ENCODE measurements at places on chromosomes 1 and 21.

DNA sequence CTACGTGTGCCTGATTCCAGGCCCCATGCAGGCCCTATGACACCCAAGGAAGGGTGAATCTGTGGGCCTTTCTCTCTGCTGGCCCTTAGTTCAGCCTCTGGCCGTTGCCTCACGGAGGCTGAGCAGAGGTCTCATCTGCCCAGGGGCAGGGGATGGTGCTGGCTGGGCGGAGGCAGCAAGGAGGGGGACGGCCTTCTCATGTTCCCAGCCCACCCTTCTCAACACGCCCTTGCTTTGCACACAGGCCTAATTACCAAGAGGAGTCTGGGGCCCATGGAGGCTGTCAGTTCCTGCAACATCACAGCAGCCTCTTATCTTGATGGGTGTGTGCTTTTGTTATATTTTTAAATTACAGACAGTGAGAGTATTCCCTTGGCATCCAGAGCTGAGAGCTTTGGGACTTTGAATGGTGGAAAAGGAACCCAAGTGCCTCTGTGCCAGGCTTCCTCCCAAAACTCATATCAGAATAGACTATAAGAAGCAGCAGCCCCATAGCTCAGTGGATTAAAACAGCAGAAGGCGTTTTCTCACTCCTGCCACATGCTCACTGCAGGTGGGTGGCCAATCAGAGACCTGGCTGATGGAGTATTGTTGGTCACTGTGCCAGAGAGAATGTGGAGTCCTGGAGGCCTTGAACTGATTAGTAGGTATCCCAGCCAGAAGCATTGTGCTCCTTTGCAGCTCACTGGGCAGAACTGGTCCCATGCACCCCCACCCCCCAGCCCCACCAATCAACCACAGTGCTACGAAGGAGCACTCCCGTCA, 164.9 kb downstream of the CAMTA1 start:
- no peak for DNase-seq

- DNase-seq = peak; percentile 3
Observed at GRCh38 chr1:229164836-229165735, 105.8 kb upstream of the RAB4A start.

- DNase-seq = peak; percentile 85
Observed at GRCh38 chr1:28135371-28136168, 40.9 kb downstream of the PTAFR start.

DNA sequence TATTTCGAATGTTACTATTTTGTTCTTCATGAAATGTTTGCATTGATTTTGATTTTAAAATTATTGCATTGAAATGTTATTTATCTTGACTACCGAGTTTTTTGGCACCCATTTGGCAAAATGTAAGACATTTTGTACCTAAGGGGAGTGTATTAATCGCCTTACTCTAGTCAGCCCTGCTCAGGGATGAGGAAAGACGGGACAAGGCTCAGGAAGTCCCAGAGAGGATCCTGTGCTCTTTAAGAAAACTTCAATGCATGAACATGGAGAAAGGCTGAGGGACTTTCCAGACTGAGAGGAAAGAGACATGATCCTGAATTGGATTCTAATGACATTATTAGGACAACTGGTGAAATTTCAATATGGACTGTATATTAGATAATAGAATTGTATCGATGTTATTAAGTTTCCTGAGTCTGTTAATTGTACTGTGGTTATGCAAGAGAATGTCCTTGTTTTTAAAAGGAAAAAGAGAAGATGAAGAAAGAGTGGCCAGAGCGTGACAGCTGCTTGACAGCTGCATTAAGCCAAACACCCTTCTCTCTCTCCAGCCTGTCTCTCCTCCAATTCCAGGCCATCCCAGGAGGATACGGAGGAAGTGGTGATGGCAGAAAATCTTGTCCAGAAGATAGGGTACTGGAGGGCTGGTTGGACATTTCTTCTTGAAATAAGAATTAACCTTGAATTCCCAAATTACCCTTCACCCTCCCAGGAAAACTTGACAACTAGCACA, 66.0 kb downstream of the PLEKHA6 start:
- no peak for DNase-seq

DNA sequence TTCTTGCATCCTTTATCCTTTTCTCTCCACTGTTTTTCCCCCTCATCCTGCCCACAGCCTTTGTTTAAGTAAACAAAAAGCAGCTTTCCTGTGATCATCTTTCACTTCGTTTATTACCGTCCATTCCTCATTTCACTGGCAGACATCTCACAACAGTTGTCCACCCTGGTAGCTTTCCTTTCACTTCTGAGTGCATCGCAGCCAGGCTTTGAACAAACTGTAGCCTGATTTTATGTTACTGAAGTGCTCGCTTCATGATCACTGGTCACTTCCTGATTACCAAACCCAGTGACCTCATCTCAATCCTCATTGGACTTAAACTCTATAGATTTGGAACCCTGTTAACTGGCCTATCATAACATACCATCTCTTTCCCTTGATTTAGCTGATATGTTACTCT, 67.7 kb downstream of the SDCCAG8 start:
- DNase-seq = peak; percentile 33

DNA sequence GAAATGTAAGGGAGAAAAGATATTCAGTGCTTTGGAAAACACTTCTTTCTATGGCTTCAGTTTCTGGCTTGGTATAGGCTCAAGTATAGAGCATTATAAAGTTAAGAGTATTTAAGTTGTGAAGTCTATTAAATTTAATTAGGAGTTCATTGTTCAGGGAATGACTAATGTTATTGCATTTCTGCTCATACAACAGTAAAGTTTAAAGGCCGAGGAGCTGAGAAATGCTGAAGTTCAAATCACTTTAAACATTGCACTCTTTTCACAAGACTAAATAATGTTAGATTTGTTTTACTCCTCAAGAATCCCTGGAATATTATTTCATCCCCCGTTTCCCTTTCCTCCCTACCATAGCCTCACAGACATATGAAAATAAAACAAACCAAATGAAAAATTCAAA, 30.1 kb downstream of the RGS5 start:
- DNase-seq = no peak

- no peak for DNase-seq
Observed at GRCh38 chr1:16118706-16119105, 37.2 kb downstream of the EPHA2 start.

DNA sequence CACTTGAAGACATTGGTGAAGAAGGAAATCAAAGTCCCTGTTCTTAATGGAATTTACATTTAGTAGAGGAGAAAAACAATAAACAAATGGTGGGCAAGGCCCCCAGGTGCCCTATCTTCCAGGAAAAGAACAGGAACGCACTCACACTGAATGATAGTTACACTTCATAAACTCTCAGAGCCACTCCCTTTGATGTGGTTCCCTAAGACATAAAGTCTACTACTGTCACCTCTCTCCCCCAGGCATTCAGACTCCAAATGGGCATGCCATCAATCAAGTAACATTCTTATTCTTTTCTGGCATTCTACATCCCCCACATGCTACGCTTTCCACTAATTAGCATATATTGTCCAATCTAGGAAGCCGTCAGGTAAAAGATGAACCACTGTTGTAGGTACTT, 36.6 kb upstream of the PIGC start:
- no peak for DNase-seq

GRCh38 chr1:168343566-168343965, 62.9 kb downstream of the TBX19 start:
- peak; percentile 5 for DNase-seq

- DNase-seq = no peak
Observed at GRCh38 chr1:183887826-183888819, 83.2 kb downstream of the RGL1 start.

GRCh38 chr1:220151454-220151853, 57.5 kb downstream of the IARS2 start:
- no peak for DNase-seq

- peak; percentile 64 for DNase-seq
Observed at GRCh38 chr1:40877698-40878097, 15.5 kb upstream of the CITED4 start.

GRCh38 chr21:15688016-15688415, 41.8 kb upstream of the USP25 start:
- DNase-seq = no peak

- peak; percentile 75 for DNase-seq
Observed at GRCh38 chr1:36095760-36096405, 7.2 kb downstream of the ADPRS start.

GRCh38 chr1:180083164-180083563, 71.5 kb upstream of the QSOX1 start:
- DNase-seq = no peak

- peak; percentile 93 for DNase-seq
Observed at GRCh38 chr21:35475009-35475408, 425.9 kb upstream of the RUNX1 start.

- no peak for DNase-seq
Observed at GRCh38 chr1:183983371-183984105, 54.0 kb downstream of the COLGALT2 start.

GRCh38 chr1:235882816-235883215, 16.1 kb upstream of the LYST start:
- no peak for DNase-seq

DNA sequence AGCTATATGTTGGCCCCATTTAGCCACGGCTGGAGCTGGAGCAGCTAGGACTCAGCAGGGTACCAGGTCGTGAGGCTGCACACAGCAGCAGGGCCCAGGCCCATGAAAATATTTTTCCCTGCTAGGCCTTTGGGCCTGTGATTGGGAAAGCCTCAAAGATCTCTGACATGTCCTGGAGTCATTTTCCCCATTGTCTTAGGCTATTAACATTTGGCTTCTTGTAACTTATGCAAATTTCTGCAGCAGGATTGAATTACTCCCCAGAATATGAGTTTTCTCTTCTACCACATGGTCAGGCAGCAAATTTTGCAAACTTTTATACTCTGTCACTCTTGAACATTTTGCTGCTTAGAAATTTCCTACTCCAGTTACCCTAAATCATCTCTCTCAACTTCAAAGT, 11.2 kb downstream of the CFHR2 start:
- DNase-seq = no peak

DNA sequence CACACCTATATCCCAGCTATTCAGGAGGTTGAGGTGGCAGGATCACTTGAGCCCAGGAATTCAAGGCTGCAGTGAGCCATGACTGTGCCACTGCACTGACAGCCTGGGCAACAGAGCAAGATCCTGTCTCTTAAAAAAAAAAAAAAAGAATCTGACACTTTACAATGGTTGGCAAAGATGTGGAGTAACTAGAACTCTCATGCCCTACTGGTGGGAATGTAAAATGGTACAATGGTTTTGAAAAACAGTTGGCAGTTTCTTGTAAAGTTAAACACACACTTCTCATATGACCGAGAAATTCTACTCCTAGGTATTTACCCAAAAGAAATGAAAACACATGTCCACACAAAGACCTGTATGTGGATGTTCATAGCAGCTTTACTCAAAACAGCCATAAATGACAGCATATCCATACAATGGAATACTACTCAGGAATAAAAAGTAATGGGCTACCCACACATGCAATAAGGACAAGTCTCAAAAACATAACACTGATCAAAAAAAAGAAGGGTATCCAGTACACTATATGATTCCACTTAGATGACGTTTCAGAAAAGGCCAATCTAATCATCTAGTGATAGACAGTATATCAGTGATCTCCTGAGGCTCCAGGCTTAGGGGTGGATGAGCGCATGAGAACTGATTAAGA, 58.1 kb downstream of the HLCS start:
- no peak for DNase-seq

- DNase-seq = peak; percentile 56
Observed at GRCh38 chr1:17161137-17161740, 42.0 kb upstream of the PADI2 start.
